ENCODE measurements at places on chromosomes 12 and 14.
A peak's percentile ranks its signal among the peaks of the same experiment; 100 is the strongest.

GRCh38 chr14:103443111-103443510, 57.9 kb downstream of the MARK3 start:
- no peak for DNase-seq

DNA sequence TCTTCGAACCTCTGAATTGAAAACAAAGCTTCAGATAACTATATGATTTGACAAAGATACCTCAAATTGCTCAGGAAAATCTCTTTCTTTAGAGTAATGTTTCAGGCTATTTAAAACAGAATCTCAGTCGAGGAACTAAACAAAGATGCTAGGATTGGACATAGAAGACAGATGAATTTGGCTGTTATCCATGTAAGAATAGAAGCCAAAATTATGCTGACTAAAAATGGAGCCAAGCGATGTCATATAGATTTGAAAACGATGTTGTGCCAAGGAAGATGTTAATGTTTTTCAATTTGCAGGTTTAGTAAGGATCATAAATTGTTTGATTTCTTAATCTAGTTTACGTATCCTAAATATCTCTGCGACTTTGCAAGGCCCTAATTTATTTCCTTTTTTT, 295.9 kb downstream of the FOXG1 start:
- no peak for DNase-seq

- DNase-seq, result no peak
Measured at GRCh38 chr12:47134005-47134404, 54.2 kb upstream of the AMIGO2 start.

DNA sequence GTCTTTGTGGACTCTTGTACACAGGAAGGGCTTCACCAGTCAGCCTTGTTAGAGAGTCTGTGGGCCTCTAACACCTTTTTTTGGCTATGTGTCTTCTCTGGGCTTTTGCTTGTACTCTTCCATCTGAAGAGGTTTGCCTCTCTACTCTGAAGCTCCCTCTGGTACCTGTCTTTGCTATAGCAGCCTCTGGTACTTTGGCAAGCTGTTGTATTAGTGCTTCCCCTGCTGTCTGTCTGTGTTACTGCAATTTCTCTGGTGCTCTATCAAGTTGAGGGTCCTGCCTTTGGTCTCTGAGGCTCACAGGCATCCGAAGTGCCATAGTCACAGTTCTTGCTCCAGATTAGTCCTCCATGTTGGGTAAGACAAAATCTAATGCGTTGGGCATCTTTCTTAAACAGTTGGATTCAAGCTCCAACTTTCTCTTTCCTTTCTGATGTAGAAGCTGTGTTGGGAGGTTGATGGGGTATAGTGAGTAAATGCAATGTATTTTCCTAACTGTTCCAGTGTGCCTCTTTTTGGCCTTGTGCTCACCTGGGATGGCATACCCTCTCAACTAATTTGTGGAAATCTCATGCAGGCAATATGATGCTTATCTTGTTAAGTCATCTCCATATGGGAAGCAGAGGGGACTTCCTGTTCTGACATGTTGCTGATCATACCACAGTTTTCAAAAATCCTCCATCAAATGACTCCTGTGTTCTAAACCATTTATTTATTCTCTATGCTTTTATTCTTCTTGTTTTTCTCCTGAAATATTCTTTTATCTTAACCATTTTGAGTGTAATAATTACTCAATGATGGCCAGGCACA, 88.8 kb downstream of the ATF7IP start:
- peak; percentile 76 for DNase-seq

- no peak for DNase-seq
Measured at GRCh38 chr12:19904819-19905218, 463.5 kb upstream of the PDE3A start.

- peak; percentile 67 for DNase-seq
Measured at GRCh38 chr14:77761205-77761931, 412 bp upstream of the SNW1 start.
